ENCODE measurements at places on chromosomes 6 and 20.

- DNase-seq, result no peak
These were observed 186.5 kb downstream of the PDE7B start for GRCh38 chr6:136037876-136038460.

DNA sequence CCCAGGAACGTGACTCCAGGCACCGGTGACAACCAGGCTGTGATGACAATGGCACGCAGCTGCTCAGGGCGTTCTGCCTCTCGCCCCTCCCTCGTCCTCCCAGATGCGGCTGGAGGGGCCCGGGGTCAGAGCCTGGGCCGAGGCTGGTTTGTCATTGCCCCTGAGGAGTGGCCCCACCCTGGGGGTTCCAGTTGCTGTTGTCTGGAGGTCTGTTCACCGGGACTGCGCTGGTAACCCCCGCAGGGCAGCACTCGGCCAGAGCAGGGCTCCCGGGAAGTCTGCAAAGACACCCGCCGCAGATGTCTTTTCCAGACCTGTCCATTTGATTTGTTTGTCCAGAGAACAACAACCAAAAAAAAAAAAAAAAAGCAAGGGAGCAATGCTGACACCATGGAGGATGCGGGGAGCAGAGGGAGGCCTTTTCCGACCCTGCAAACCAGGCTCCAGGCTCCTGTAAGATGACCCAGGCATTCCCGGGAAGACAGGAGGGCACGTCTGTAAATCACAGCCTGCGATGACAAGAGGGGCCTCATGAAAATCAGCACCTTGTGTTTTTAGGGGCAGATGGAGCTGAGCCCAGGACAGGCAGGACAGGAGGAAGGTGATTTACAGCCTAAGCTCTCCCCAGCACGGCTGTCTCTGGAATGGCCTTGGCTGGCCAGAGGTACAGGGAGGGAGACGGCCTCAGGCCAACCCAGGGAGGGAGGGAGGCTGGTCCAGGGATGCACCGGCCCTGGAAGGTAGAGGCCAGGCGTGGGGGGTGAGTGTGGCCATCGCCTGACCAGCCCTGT lies 189.3 kb downstream of the ERMARD start:
- no peak for DNase-seq

GRCh38 chr20:34952671-34953070 lies 2.9 kb downstream of the GSS start:
- DNase-seq, result no peak

DNA sequence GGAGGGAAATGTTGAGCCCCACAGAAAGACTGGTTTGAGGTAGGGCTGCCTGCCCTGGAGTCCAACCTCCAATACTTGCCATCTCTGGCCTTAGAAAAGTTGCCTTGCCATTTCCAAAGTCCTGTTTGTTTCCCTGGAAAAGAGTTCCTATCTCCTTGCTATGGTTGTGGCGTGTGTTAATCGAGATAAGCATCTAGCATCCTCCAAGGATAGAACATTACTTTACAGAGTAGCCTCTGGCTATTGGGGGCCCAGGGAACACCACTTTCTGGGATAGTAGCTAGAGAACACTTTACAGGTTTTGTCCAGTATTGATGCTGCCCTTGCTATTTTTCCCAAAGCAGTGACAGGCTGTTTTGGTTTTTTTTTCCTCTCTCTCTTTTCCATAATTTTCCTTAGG lies 57.4 kb upstream of the SASH1 start:
- no peak for DNase-seq

DNA sequence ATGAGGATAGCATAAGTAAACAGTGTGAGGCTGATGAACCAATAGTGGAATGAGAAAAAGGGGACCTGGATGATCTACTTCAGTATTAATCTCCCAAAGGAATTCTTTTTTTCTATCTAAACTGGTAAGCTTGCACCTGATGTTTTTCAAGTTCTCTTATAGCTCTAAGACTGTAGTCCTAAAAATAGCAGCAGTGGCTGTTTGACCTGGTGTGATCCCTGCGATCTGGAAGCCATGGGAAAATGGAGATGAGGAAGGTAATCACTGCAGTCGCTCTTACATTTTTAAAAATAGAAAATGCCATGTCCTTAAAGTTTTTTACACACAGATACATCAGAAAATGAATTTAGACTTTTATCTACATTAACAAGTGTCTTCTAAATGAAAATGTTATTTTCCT lies 926.4 kb upstream of the SLC35B3 start:
- DNase-seq, result no peak

DNA sequence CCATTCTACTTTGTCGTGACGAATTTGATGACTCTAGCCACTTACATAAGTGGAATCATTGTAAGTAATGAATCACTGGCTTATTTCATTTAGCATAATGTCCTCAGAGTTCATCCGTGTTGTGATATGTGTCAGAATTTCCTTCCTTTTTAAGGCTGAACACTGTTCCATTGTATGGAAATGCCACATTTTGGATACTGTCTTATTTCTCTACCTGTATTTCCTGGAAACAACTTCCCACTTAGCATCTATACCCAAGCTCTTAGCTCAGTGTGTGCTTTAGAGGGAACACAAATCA lies 28.8 kb upstream of the GGTLC1 start:
- no peak for DNase-seq

GRCh38 chr6:89045011-89045387 lies 35.6 kb upstream of the PNRC1 start:
- peak; percentile 92 for DNase-seq

DNA sequence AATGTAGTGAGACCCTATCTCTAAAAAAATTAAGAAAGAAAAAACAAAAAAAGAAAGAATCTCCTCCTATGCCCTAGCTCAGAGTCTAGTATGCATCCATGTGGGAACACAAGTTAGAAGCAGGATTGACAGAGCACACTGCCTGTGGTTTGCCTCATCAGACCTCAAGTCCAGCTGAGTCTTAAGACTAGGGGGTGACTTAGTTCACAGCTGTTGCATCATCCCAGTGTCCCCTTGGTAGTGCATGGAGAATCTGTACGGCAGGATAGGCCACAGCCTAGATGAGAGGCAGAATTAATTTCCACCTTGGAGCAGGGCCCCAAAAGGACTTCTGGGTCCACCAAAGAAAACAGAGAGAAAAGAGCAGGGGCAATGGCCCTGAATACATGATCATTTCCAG lies 13.7 kb downstream of the PNPLA1 start:
- DNase-seq, result peak; percentile 7

- DNase-seq, result peak; percentile 51
These were observed 156.2 kb downstream of the BCAS1 start for GRCh38 chr20:53914091-53914780.

- DNase-seq, result no peak
These were observed 28.9 kb downstream of the TREML1 start for GRCh38 chr6:41125282-41125681.

GRCh38 chr6:148064406-148065134 lies 278.1 kb upstream of the SASH1 start:
- no peak for DNase-seq

- no peak for DNase-seq
These were observed 6.7 kb upstream of the LAMP5 start for GRCh38 chr20:9507544-9508239.

GRCh38 chr6:30357678-30358540 lies 13.0 kb downstream of the RPP21 start:
- peak; percentile 67 for DNase-seq

GRCh38 chr6:43254138-43254817 lies 11.0 kb downstream of the TTBK1 start:
- DNase-seq, result peak; percentile 70

GRCh38 chr20:21190869-21191268 lies 65.0 kb downstream of the KIZ start:
- DNase-seq, result no peak

- no peak for DNase-seq
These were observed 88.8 kb downstream of the TAF4 start for GRCh38 chr20:61976644-61977418.

GRCh38 chr20:50788045-50788991 lies 6.5 kb upstream of the BCAS4 start:
- no peak for DNase-seq

DNA sequence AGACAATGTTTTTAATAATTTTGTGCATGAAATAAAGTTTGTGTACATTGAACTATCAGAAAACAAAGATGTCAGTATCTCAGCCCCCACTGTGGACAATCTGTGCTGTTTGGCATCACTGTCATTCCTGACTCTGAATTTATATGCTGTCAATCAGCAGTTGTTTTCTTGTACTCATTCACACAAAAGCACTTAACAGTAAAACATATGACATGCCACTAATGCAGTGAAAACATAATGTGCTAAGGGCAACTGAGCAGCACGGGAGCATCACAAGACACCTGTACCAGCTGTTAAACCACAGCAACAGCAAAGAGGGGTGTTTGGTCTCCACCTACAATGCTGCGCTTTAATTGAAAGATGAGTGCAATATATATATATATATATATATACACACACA lies 647.8 kb upstream of the SLC35B3 start:
- no peak for DNase-seq

GRCh38 chr6:34546551-34547321 lies 9.4 kb downstream of the SPDEF start:
- no peak for DNase-seq

- no peak for DNase-seq
These were observed 229.5 kb upstream of the FOXQ1 start for GRCh38 chr6:1082285-1082935.

DNA sequence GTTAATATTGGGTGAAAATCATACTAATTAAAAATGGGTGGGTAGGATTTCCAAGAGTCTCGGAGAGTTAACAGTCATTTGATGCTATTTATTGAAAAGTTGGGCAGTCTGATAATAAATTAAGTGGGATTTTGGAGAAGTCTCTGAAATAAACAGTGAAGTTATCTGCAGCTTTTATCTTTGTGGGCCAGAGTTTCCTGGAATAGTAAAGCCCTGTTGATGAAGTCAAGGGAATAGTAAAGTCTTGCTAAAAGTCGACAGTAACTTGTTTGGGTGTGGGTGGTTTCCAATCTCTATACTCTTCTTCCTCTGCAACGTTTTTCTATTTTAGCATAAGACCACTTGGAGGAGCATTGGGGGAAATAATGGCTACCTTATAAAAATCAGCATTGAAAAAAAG lies 493.6 kb downstream of the EPM2A start:
- DNase-seq, result no peak

GRCh38 chr6:133621751-133622150 lies 267.2 kb upstream of the TCF21 start:
- no peak for DNase-seq

DNA sequence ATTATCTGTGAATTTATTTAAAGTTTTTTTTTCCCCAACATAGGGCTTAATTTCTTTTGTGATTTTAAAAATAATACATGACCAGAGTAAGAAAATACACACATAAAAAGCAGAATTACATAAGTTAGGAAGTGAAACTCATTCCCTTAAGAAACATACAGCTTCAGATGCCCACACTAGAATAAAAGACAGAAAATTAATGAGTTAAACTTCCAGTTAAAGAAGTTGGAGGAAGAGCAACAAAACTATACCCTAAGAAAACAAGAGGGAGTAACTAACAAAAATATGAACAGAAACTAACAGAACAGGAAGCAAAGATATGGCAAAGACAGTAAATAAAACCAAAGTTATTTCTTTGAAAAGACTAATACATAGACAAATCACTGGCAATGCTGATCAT lies 107.6 kb upstream of the CEP85L start:
- peak; percentile 67 for DNase-seq

GRCh38 chr6:115838763-115839401 lies 221.8 kb downstream of the FRK start:
- no peak for DNase-seq

- no peak for DNase-seq
These were observed 95.3 kb upstream of the MAN1A1 start for GRCh38 chr6:119444642-119445557.

- no peak for DNase-seq
These were observed 4.8 kb upstream of the ZNFX1 start for GRCh38 chr20:49282584-49283171.

GRCh38 chr6:69980624-69981023 lies 114.3 kb downstream of the COL19A1 start:
- DNase-seq, result no peak

GRCh38 chr6:46730921-46731461 lies 4.2 kb downstream of the PLA2G7 start:
- peak; percentile 95 for DNase-seq

DNA sequence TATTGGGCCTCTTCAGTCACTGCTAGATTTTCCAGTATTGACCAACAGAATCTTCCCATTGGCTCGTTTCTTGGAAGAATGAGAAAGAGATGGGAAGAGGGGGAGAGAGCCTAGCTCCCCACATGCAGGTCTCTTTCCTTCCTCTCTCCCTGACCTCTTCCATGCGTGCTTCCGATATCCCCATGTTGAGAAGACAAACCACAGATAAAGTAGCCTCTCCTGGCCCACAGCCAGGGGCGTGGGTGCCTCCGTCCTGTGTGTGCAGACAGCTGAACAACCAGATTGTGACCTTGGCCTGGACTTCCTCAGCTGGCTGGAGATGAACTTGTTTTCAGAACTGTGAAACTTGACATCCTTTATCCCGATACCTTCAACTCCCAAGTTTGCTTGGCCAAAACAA lies 71.0 kb downstream of the EDN3 start:
- DNase-seq, result no peak

DNA sequence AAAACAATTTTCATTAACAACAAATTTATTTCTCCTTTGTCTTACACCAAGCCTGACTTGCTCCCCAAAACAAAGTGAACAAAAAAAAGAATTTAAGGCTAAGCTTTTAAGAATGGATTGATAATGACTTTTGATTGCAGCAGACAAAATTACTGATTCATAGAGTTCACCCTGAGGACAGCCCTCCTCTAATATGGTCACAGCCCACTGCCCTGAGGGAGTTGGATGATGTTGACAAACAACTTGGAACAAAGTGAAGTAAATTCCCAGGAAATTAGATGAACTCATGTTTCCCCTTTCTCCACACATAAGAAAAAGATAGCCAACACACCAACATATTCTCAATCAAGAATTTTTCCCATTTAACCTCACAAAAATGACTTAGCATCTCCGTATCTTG lies 7.7 kb upstream of the ISM1 start:
- DNase-seq, result no peak

GRCh38 chr6:168916576-168917211 lies 337.0 kb downstream of the THBS2 start:
- DNase-seq, result no peak

GRCh38 chr6:105432797-105433196 lies 29.9 kb upstream of the PREP start:
- DNase-seq, result no peak

DNA sequence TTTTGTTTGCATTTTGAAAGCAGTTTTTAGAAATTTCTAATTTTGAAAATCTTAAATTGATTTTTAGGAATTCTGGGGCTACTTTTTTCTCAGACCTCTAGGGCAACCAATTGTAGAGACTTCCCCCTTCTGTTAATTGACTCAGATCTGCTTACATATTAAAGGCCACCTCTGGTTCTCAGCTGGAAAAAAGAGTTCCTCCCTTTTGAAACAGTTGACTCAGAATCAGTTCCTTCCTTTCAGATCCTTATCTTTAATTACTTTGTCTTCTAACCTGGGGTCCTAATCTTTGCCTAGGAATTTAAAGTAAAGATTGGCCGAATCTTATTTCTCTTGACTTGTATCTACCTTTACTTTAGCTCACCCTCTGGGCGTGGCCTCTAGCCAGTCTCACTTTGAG lies 146.8 kb downstream of the LAMA2 start:
- DNase-seq, result no peak

GRCh38 chr6:40128127-40128526 lies 193.9 kb upstream of the MOCS1 start:
- DNase-seq, result no peak

GRCh38 chr6:129908356-129908755 lies 47.2 kb upstream of the TMEM244 start:
- DNase-seq, result peak; percentile 46

GRCh38 chr20:36684747-36685146 lies 38.8 kb upstream of the SLA2 start:
- DNase-seq, result no peak

Measured in inflammatory macrophage (primary cell).